ENCODE measurements at places on chromosomes 6 and 20.

- DNase-seq: no peak
These were observed 25.0 kb downstream of the TTK start for GRCh38 chr6:80029470-80029869.

DNA sequence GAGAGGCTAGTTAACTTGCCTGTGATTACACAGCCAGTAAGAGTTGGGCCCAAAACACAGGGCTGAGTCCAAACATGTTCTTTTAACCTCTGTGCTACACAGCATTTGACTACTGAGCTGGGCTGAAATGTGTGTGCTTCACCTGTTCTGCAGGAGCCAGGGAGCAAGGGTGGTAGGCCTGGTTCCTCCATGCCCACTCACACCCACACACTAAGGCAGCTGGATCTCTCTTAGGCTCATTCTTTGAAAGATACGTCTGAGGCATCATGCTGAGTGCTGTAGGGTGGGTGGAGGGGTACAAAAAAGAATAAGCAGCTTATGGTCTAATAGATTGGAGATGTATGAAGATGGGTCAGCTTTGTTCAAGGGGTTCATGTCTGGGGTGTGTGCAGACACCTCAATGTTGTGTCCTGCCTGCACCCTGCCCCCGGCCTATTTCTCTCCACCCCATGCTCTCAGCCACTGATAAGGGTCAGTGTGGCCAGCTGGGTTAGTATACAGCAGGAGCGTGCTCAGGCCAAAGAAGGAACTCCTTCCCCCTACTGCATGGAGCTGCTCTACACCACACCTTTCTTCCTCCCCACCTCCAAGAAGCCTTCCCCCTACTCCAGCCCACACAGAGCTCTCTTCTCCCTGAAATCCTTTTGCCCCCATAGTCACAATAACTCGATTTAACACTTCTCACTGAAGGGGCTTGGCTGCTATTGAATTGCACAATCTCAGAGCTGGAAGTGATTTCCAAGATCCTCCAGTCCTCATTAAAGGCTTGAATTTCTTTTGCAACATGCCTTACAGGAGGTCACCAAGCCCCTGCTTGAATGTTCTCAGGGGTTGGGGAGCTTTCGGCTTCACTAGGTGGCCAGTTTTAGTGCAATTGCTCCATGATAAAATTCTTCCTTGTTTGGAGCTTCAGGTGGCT, 3.4 kb downstream of the PPP2R5D start:
- no peak for DNase-seq

DNA sequence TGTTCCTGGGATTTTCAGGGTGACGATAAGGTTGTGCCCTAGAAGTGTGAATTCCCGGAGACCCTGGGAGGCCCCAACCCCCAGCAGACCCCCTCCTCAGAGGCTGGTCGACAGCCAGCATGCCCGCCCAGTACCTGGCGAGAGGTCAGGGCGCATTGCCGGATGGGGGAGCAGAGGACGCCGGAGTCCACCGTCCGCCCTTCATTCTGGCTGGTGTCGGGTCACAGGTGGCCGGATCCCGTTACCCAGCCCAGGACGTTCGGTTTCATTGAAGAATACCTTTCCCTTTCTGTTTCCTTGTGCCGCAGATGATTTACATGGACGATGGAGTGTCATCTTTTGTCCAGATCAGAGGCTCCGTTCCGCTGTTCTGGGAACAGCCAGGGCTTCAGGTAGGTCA, 61.3 kb downstream of the SYNJ2 start:
- DNase-seq: no peak

GRCh38 chr6:127533011-127533410, 13.9 kb upstream of the MTCL3 start:
- no peak for DNase-seq

- no peak for DNase-seq
These were observed 94.5 kb downstream of the HTR1B start for GRCh38 chr6:77368660-77369313.

GRCh38 chr6:112691289-112691688, 344.2 kb downstream of the RFPL4B start:
- DNase-seq: no peak

GRCh38 chr6:72873433-72873832, 251.6 kb downstream of the KCNQ5 start:
- no peak for DNase-seq

- DNase-seq: no peak
These were observed 61.3 kb downstream of the TRERF1 start for GRCh38 chr6:42390228-42390934.

- peak; percentile 67 for DNase-seq
These were observed 2.8 kb upstream of the ZNF512B start for GRCh38 chr20:63972312-63973159.

Data from trophoblast cell (in vitro differentiated cells and primary cell).